T47D (cell line): ENCODE measurements at places on chromosomes 12 and 14.

DNA sequence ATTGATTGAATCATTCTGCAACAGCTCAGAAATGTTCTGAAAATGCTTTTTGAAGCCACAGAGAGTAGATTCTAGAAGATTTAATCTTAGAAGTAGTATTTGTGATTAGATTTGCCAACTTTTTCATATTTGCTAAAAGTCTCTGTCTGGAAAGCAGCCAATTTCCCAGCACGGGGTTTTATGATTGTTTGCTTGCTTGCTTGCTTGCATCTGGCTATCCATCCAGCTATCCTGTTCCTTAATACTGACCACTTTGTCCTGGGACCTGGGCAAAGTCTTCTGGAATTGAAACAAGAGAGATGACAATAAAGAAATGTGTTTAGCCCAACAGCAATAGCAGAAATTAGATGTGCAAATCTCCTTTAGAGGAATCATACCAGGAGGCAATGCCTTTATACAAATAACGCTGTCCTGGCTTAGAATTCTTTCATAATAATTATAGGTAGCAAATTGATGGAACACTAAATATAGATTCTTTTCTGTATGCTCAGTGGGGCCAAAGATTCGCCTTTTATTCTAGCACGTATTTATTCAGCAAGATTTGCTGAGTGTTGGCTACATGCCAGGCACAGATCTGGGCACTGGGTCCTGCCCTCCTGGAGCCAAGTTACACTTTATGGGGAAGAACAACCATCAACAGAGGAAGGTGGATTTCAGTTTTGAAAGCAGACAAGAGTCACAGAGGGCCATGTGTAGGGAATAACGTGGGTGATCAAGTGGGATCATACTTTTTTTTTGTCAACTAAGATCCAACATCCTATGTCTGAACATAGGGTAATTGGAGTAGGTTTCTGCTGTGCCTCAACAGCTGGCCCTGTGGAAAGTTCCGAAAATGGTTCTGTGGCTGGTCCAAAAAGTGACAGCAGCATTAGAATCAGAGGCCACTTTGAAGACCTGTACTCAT, 25.3 kb downstream of the MYBPC1 start:
- DNase-seq, result no peak

DNA sequence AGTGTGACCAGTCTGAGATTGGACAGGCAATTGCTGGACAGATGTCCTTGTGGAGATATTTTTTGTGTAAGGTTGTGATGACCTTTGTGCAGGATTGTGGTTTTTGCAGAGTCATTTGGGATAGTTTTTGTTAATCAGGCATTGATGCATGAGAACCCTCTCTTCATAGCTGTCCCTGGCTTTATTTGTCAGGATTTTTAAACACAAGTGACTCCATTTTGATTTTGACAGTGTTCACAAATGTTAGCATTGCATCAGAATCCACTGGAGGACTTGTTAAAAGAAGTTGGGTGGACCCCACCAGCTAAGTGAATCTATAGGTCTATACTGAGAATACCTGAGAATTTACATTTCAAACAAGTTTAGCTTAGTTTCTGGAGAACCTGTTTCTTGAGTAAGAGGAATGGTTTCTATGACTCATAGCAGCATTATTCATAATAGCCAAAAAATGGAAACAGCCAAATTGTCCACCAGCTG, 11.8 kb downstream of the FNTB start:
- no peak for DNase-seq

- no peak for DNase-seq
Observed at GRCh38 chr12:62291864-62292760, 31.9 kb downstream of the USP15 start.

GRCh38 chr12:124678421-124678893, 111.0 kb upstream of the NCOR2 start:
- DNase-seq, result no peak

- peak; percentile 49 for DNase-seq
Observed at GRCh38 chr12:120972870-120973543, 5.3 kb upstream of the HNF1A start.

DNA sequence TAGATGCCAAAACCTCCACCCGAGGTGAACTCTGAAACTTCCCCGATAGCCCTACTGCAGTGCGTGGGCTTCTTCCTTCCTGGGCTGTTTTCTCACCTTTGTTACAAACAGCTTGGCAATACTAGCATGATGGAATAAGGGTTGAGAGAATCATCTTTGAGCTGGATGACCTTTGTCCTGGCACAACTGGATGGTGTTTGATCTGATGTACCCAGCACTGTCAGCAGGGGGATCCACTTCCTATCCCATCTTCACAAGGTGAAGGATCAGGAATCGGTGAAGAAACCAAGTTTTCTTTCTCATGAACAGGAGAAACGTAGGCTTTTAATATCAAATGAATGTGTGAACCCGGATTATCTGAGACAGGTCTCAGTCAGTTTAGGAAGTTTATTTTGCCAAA, 19.5 kb upstream of the LRRC10 start:
- DNase-seq, result no peak

- DNase-seq, result no peak
Observed at GRCh38 chr12:123750159-123750656, 11.9 kb upstream of the DNAH10 start.

DNA sequence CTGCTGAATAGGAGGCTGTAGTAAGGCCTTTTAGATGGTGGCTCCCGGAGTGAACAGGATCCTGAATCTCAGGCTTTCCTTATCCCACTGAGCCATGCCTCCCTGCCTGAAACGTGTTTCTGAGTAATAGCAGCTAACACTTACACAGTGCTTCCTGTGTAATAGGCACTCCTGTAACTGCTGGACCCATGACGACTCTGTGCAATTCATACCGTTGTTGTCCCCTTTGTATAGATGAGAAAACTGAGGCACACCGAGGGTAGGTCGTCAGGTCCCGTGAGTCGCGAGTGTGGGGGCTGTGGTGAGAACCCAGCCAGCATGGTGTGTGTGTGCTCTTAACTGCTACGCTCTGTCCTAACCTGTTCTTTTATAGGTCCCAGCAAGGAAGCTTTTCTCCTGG, 193.6 kb downstream of the CACNA1C start:
- no peak for DNase-seq

GRCh38 chr12:64389154-64389553, 1.4 kb downstream of the C12orf56 start:
- DNase-seq, result no peak

DNA sequence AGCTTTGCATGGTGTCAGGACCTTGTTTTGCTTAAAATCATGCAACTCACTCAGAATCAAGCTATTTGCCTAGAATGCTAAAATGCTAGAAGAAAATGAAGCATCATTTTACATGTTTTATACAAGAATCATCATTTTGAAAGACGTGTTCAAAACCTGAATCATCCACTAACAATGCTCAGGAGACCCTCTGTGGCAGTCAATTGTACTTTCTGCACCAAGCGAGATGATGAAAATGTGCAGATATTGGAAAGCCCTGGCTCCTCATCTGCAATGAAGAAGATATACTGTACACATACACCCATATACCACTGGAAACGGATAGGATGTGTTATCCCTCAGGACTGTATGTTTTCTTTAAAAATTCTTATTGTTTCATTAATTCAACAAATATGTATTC, 92.7 kb downstream of the DYRK2 start:
- DNase-seq, result no peak

- peak; percentile 95 for DNase-seq
Observed at GRCh38 chr12:2959192-2959504, at the start of gene TEAD4. TEAD4 (plus strand) TSS chr12:2959397.

DNA sequence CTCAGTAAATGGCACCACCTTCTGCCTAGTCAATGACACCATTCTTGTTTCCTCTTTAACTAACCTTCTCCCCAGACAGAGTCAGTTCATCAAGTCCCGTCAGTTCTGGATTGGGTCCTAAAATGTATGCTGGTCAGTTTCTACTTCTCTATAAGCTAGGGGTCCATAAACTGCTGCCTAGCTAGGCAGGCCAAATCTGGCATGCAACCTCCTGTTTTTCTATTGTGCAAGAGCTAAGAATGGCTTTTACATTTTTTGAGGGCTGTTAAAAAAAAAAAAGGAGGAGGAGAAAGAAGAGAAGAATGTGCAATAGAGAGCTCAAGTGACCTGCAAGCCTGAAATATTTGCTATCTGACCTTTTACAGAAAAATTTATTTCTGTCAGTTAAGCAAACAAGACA, 6.4 kb upstream of the TMED10 start:
- DNase-seq, result no peak

DNA sequence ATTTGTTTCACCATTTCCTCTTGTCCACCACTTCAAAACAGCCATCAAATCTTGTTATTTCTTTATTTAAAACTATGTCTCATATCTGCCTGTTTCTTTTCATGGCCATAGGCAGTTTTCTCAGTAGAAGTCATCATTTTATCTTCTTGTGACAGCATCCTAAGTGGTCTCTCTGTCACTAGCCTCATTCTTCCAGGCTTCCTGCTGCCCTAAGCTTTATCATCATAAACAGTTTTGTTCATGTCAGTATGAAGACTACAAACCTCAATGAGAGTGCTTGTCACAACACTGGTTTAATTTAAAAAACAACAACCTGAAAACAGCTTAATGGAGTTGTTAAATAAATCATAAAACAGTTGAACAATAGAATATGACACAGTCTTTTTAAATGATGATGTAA, 387.8 kb upstream of the RPL10L start:
- DNase-seq, result no peak

- DNase-seq, result no peak
Observed at GRCh38 chr14:64910847-64911495, 3.3 kb upstream of the CHURC1 start.
